Hippocampal formation (tissue), 2 donors: ENCODE measurements at places on chromosomes 16 and 17.

- no peak for DNase-seq
These were observed 211.7 kb upstream of the CHMP6 start for GRCh38 chr17:80779961-80780380.

- DNase-seq, result no peak
These were observed 9.2 kb downstream of the BFAR start for GRCh38 chr16:14641926-14642325.

- no peak for DNase-seq
These were observed 5.6 kb upstream of the ZFHX3 start for GRCh38 chr16:73053364-73054124.

GRCh38 chr17:42045719-42046118 is 4.7 kb downstream of the C17orf113 start:
- no peak for DNase-seq

DNA sequence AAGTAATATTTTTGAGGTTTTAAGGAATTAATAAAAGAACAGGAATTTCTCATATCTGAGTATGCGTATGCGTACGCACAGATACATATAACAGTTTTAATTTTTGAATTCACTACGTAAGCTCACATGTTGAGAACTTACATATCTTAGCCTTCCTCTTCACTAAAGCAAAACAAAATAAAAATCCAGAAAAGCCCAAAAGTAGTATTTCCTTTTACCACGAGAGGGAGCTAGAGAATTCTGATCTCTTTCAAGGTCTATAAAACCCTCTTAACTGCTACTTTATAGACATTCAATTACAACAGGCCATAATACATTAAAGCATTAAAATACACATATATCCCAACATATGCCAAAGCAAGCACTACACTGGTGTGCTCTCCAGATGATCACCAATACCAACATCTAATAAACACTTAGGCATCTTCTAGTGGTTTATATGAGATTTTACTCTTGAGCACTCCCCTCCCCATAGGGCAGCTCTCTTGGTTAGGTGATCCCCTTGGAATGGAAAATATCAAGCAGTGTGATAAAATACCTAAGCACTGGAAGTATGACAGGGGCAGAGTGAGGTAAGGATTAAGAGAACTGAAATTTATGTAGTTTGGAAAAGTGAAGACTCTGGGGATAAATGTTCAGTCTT is 94.0 kb downstream of the SKAP1 start:
- no peak for DNase-seq

DNA sequence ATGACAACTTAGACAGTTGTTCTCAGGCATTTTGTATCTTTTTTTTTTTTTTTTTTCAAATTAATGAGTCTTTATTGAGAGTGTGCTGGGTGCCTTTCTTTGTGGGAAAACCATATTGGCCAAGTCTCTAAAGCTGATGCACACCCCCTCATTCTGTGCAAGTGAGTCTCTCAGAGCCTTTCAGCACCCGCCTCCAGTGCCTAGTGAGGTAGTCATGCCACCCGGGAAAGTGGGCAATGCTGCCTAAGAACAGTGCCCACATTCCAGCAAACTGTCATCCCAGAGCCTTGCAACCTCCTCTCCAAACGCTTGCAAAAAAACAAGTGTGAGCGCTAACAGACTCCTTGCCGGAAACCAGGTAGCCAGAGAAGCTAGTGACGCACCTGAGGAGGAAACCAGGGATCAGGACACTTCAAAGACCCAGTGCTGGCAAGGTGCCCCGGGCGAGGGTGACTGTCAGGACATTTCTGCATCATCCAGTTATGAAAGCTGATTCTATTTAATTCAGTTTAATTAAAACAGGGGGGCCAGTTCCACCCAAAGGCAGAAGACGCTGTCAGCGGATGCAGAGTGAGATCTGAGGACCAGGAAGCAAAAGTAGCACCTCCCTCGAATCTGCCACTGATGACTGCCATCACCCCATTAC is 34.9 kb downstream of the SMARCE1 start:
- peak; percentile 48 for DNase-seq

GRCh38 chr17:5225668-5226457 is 8.8 kb downstream of the SCIMP start:
- no peak for DNase-seq
